ENCODE measurements at places on chromosomes 6 and 20.

GRCh38 chr6:157951828-157952227 lies 29.8 kb upstream of the SYNJ2 start:
- no peak for DNase-seq

DNA sequence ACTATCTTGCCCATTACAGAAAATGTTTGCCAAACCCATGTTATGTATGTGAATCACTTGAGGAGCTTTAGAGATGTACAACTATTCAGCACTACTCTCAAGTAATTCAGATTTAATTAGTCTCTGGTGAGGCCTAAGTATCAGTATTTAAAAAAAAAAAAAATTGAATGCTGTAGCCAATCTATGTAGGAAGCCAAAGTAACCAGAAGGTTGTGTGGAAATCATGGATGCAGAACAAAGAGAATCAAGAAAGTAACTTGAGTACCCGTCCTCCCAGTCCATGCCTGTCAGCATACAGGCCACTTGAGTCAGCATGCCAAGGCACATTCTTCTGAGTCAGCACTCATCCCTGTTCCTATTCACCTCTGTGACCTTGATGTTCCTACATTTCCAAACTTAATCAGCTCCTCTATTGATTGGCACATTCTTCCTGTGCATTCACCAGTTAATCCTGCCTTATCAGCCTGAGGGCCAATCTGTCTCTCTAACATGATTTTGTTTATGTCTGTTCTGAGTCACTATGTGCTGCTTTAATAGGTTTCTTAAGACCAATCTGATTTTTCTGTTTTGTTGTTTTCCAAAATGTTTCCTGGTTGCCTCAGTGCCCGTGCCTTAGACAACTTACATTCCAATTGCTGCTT lies 165.6 kb downstream of the KCNQ5 start:
- DNase-seq: peak; percentile 82

GRCh38 chr6:134481966-134482365 lies 164.1 kb upstream of the SGK1 start:
- DNase-seq: no peak

GRCh38 chr6:168166627-168167026 lies 87.6 kb upstream of the FRMD1 start:
- DNase-seq: no peak

DNA sequence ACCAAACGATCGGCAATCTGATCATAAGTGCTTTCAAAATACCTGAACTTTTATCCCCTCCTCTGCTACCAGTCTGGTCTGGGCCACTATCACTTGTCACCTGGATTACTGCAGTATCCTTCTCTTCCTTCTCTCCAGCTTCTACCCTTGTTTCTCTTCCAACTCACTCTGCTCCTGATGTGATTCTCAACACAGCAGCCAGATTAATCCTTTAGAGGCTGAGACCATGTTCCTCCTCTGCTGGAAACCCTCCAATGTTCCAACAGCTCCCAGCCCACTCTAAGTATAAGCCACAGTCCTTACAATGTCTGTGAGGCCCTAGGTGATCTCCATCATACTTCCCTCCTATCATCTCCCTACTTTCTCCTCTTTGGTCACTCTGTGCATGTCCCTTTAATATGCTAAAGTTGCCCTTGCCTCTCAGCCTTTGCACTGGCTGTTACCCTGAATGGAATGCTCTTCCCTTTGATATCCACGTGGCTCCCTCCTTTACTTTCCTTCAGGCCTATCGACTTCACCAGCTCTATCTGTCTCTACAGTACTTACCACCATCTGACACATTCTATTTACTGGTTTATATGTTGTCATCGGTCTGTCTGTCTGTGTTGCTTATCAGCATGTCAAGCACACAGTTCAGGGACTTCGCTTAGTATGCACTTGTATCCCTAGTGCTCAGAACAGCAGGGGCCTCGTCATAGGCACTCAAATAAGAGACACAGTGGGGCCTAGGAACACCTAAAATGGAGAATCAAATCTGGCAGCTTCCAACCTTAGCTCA lies 35.0 kb upstream of the RNF24 start:
- no peak for DNase-seq

- DNase-seq: no peak
These were observed 12.5 kb downstream of the NOX3 start for GRCh38 chr6:155443168-155443567.

Measured in fibroblast of skin of left biceps (primary cell).